Esophagus muscularis mucosa (tissue), 4 donors: ENCODE measurements at places on chromosomes 6 and 20. TPM values are rescaled to one million over a fixed set of nuclear protein-coding genes. Genes with fewer than 3 reads are reported as not detected.

Gene MEP1A
- total RNA-seq: not detected

Gene MROH8
- 2.7 TPM for total RNA-seq

Gene IL17A
- not detected for total RNA-seq

Gene DSP
- total RNA-seq: 5.2 TPM

Gene FERMT1
- total RNA-seq: 0.32 TPM

Gene SLC17A9
- 2.2 TPM for total RNA-seq

Gene KHDC1L
- total RNA-seq: 0.83 TPM

Gene RAB23
- total RNA-seq: 102 TPM

Gene PTK7
- 7.9 TPM for total RNA-seq

Gene EPPIN
- total RNA-seq: not detected
